ENCODE measurements at places on chromosomes 5 and 9. TPM values are rescaled to one million over a fixed set of nuclear protein-coding genes. Genes with fewer than 3 reads are reported as not detected.

AMBP gene
- total RNA-seq, result not detected

GZMA gene
- total RNA-seq, result 5.4 TPM

SLC6A3 gene
- total RNA-seq, result 0.08 TPM

FBN2 gene
- total RNA-seq, result 0.08 TPM

ZSWIM6 gene
- 11.9 TPM for total RNA-seq

BRIX1 gene
- 36.8 TPM for total RNA-seq

ANKRA2 gene
- 64.2 TPM for total RNA-seq

CCDC187 gene
- not detected for total RNA-seq

HAVCR1 gene
- 26.5 TPM for total RNA-seq

AJM1 gene
- total RNA-seq, result 1.3 TPM

HSPB3 gene
- total RNA-seq, result not detected

POU5F2 gene
- 1.7 TPM for total RNA-seq

ZNF474 gene
- total RNA-seq, result 0.42 TPM

ARHGEF28 gene
- total RNA-seq, result 0.52 TPM

IL33 gene
- not detected for total RNA-seq

GPR21 gene
- total RNA-seq, result 0.91 TPM

ADGRV1 gene
- 0.13 TPM for total RNA-seq

Measured in naive thymus-derived CD8-positive, alpha-beta T cell (primary cell).